ENCODE measurements at places on chromosomes 4 and X.

GRCh38 chrX:20463296-20464075, 196.8 kb upstream of the RPS6KA3 start:
- DNase-seq: no peak

DNA sequence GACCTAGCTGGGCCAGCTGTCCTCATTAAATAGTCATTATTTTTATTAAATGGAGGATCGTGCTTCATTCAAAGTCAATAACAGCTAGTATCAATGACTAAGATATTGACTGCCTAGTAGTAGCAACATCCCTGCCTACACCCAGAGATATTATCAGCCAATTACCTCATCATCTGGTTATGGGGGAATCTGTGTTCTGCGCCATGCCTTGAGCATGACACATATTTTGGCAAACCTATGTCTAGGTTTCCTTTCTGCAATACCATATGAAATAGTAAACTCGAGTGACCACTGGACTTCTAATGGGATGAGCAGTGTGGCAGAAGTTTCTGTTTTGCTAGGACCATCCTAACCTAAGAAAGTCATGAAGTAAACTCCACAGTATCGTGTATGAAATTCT, 50.0 kb upstream of the AADAT start:
- no peak for DNase-seq

- DNase-seq: no peak
Measured at GRCh38 chr4:36325499-36325898, 44.1 kb downstream of the DTHD1 start.

DNA sequence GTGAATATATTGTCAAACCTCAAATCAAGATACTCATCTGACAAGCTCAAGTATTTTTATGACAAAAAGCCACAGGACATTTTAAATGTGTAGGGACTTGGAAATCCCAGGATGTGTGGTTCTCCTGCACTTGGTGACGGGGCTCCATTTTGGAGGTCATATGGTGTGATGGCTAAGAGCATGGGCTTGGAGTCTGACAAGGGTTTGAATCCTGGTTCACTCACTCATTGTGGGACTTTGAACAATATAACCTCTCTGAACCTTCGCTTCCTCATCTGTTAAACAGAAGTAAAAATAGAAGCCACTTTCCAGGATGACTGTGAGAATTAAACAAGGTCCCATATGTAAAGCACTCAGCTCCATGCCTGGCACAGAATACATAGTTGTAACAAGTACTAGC, 99.6 kb downstream of the SMIM20 start:
- DNase-seq: no peak

- no peak for DNase-seq
Measured at GRCh38 chrX:45888518-45888917, 656.7 kb downstream of the ZNF674 start.

GRCh38 chrX:112051576-112051975, 31.0 kb downstream of the TRPC5 start:
- DNase-seq: no peak

- DNase-seq: no peak
Measured at GRCh38 chrX:88560673-88561330, 186.2 kb upstream of the CPXCR1 start.

DNA sequence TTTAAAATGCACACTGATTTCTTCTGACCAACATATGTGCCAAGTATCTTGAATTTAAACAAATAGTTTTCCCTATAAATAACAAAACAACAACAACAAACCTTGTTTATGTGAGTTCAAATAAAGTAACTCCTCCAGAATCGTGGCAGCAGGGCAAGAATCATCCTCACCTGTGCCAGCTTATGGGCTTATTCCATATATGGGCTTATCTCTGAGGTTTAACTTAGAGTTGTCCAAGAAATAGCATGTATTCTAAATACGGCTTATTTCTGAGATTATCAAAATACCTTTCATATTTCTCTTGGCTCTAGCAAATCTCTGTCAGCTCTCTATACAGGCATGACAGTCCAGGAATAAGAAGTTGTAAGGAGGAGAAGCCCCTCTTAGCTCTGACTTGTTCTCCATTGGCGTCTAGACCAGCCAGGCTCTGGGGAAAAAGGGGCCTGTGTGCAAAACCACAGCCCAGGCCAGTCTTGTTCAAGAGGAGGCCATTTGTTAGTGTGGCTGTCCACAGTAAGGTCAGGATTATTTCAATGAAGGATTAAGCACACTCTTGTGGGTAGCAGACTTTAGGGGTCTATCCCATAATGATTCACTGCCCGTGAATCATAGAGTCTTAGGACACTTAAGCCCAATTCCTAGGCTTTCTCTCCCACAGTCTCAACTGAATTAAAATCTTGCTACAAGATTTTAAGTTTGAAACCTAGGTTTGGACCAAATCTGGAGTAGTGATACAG, 63.2 kb downstream of the FRAS1 start:
- DNase-seq: no peak

GRCh38 chr4:121242188-121242750, 78.1 kb upstream of the TNIP3 start:
- DNase-seq: no peak

DNA sequence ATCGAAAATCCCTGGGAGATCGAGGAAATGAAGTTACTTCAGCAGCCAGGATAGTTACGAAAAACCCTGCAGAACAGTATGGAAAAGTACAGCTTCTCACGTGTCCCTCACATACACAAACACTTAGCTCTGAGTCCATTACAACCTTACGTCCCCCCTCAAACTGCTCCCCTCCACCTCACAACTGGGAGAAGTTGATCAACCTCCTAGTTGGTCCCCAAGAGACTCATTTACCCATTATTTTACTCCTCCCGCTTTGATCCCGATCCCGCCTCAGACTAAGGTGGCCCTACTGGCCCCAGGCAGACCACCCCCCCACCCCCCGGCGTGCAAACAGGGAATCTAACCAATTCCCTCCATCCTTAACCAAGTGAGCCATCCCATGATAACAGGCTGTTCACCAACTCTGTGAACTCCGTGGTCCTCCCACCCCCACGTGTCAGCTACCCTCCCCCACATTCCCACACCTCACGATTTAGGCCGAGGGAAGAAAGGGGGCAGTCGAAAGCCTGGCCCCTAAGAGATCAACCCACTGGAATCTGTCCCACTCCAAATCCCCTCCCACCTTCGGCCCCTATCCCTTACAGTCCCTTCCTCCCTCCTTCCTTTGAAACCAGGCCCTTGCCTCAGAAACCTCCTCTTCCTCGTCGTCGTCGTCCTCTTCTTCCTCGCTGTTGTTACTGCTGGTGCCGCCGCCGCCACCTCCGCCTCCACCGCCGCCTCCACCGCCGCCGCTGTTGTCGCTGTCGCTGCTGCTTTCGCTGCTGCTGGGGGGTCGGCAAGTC, 755 bp downstream of the ANKRD17 start:
- DNase-seq: peak; percentile 33

- no peak for DNase-seq
Measured at GRCh38 chrX:30779453-30780030, 109.5 kb downstream of the TAB3 start.

DNA sequence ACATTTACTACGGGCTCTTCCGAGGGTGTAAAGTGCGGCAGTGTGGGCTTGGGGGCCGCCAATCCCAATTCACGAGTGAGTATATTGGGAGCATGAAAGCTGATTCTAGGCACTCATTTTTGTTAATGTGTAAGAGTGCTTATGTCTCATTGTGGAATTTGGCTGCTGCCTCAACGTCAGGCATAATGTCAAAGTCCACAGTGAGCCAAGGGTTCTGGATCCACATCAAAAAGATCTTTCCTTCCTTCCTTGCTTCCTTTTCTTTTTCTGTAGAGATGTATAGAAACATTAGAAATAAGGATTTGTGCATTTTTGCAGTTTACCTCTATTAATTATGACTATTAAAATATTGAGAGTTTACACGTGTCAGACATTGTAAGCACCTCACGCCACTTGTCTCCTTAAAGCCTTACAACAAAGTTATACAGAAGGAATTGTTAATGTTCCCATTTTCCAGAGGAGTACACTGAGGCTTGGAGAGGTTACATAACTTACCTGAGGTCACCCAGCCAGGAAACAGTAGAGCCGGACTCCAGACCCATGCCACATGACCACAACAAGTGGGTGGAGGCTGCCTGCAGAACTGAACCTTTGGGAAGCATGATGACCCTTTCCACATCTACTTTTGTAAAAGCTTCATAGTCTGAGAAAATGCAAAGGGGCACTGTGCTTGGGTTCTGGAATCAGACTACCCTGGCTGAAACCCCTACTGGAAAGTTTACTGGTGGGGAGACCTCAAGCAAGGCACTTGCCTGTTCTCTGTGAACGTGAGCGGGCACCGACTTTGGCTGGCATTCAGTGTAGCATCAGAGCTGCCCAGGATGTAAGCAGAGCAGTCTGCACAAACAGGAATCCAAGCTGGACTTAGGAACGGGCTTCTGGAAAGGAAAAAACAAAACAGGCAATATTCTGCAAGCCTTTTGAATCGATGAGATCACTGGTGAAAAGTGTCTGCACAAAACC, 761 bp downstream of the CLRN2 start:
- no peak for DNase-seq

DNA sequence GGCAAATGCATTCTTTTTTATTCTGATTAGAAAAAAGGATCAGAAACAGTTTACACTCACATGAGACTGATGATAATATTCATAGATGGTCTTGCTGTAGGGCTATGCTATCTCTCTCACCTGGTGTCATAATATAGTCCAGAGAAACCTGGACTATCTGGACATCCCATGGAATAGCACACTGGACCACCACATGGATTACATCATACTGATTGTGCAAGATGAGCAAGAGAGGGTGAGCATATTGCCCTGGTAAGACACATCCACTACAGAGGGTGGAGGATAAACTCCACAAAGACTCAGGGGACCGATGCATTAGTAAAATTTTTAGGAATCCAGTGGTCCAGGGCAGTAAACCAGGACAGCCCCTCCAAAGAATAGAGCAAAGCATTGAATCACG, 8.2 kb downstream of the SYN1 start:
- no peak for DNase-seq

- DNase-seq: no peak
Measured at GRCh38 chrX:52271206-52271605, 86.5 kb downstream of the MAGED4 start.

- DNase-seq: no peak
Measured at GRCh38 chr4:95017305-95018064, 259.7 kb downstream of the BMPR1B start.

DNA sequence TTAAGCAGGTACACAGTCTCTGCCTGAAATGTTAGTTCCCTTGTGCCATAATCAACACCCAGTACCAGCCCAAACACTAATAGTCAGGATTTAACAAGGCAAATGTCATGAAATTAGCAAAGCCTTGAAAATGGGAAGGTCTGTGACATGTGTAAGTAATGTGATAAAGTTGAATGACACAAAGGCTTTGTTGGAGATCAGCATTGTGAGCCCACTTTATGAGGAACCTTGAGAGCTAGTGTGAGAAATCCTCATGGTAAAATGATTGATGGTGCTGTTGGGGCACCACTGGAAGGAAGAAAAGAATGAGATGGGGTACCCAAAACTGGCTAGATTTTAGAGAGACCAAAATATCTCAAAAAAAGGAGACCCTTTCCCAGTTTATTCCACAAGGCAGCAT, 3.3 kb upstream of the LIN54 start:
- DNase-seq: no peak

DNA sequence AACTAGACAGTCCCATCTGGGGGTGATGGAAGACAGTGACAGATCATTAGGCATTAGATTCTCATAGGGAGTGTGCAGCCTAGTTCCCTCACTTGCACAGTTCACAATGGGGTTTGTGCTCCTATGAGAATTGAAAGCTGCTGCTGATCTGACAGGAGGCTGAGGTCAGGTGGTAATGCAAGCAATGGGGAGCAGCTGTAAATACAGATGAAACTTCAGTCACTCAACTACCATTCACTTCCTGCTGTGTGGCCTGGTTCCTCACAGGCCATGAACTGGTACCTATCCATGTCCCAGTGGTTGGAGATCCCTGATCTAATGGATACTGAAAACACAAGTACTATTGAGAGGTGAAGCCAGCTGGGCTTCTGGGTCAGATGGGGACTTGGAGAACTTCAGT, 72.5 kb downstream of the AGTR2 start:
- DNase-seq: no peak

- DNase-seq: no peak
Measured at GRCh38 chr4:168475745-168476144, 4.5 kb downstream of the DDX60L start.

DNA sequence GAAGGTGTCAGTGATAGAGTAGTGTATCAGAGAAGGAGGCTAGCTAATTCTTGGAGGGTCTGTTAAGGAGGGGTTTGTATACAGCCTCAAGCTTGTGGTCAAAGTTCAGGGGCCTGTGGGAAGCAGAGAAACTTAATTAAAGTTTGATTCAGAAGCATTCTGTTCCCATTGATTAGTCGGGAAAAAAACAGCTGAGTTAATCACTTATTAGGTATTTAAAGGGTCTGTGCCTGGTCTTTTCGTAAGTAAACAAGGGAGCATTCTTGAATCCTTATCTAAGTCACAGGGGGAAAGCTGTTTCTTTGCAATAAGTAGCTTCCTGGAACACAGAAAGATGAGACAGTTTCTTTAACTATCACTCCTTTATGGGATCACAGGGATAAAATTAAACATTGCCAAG, 492.1 kb downstream of the PCDH10 start:
- no peak for DNase-seq

GRCh38 chr4:114659386-114660008, 60.9 kb downstream of the UGT8 start:
- peak; percentile 30 for DNase-seq

DNA sequence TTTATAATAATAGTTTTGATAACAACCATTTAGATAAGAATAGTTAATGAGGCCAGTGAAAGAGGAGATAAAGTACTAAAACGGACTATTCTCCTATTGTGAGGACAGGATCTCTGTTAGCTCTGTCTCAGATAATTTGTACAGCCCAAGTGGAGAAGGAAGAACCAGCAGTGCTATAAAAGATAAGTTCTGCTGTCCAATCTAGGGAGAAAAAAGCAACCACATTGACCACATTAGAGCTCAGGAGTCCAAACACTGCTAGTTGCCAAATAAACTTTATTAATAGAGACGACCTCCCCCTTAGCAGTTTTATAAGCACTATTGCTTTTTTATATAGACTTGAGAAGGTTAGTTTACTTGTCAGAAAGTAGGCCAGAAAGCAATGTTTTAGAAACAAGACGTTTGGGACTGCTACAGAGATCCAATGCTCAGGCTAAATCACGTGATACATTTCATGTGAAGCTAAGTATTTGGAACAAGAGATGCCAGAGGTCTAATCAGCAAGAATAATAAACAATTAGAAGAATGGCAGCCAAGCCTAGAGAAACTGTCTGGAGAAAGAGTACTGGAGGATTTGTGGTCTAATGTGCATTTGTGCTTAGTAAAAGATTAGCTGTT, 15.9 kb downstream of the IL15 start:
- no peak for DNase-seq

- no peak for DNase-seq
Measured at GRCh38 chr4:38775326-38775725, 7.5 kb downstream of the TLR10 start.

GRCh38 chr4:154858166-154858565, 77.1 kb downstream of the RBM46 start:
- no peak for DNase-seq

DNA sequence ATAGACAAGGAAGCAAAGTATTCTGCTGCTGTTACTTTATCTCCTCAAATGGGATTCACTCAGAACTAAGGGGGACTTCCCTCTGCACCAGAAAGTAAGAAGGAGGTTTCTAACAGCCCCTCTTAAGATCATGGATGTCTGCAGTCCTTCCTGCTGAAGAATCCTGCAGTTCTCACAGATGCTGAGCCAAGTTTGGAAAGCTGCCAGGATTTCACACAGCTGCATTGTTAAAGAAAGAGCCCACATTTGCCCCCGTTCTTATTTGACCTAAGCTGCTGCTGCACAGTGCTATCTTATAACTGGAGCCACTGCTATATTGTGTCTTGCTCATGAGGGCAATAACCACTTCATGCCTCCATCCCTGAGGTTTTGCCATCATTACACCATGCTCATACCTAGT, 81.1 kb downstream of the FAAH2 start:
- no peak for DNase-seq

GRCh38 chr4:114192854-114193253, 213.4 kb upstream of the ARSJ start:
- no peak for DNase-seq
